ENCODE measurements at places on chromosomes 3 and 15.
A peak's percentile ranks its signal among the peaks of the same experiment; 100 is the strongest.

- DNase-seq, result no peak
These were observed 21.3 kb downstream of the SLC12A8 start for GRCh38 chr3:125191256-125191655.

GRCh38 chr15:68313501-68314410, 36.2 kb downstream of the FEM1B start:
- DNase-seq, result no peak

DNA sequence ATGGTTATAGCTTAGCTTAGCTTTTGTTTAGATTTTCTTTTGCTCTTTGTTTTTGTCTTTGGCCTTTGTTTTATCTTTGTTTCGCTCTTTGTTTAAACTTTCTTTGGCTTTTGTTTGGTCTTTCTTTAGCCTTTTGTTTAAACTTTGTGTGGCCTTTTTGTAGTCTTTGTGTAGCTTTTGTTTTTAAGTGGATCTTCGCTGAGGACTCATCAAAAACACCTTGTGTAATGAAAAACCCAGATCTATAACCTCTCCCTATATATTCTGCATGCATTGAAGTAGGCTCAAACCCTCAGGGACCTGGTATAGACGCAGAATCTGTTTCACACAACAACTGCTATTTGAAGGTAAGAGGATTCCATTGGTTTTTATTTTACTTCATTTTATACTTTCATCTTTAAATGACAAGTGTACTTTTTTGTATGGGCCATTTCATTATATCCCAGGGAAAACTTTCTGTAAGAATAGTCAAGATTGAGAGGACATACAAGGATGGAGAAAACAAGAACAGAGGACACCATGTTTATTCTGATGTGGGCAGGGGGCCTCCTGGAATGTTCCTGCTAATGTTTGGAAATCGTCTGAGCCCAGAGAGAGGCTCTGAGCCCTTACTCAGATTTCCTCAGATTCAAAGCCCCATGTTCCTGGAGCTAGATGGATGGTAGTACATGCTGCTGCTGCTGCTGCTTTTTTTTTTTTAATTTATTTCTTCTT, at the start of gene MOBP:
Gene MOBP, plus strand, starts transcription at position 287 of the 714 bp plus-strand sequence. CDS start 34,390 bp downstream, outside the sequence.
- no peak for DNase-seq

DNA sequence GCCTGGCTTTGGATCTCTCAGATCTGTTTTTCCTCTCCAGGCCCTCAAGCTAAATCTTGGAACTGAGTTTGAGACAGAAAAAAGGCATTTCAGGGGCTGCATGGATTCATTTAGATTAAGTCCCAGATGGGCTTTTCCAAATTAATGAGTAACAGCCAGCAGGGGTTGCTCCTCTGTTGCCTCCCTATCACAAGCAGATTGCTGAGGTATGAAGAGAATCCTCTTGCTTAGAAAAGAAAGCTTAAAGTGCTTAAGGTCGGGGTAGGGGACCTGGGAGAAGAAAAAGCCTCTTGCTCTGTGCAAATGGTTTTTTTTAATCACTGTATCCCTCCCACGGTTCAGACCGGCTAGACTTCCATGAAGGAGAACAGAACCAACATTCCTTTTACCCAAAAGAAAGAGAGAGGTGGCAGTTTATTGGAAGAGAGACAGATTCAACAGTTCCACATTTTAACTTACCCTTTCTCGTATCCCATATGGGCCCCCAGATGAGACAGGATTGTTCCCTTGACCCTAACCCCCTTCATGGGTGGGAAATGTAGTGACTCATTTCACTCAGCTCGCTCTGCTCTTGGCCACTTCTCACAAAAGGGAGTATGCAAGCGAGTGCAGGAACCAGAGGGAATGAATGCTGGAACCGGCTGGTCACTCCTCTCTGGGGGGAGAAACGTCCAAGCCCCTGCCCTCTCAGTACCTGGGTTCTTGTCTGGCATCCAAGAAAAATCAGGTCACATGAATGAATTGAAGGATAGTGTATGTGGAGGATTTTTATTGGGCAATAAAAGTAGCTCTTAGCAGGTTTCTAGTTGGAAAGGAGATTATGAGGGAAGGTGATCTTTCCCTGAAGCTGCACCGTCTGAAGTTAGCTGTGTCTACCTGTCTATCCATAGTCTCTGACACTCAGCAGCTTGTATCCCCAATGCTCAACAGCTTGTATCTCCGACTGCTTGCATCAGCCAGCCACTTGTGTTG, 745.2 kb downstream of the SI start:
- DNase-seq, result no peak

DNA sequence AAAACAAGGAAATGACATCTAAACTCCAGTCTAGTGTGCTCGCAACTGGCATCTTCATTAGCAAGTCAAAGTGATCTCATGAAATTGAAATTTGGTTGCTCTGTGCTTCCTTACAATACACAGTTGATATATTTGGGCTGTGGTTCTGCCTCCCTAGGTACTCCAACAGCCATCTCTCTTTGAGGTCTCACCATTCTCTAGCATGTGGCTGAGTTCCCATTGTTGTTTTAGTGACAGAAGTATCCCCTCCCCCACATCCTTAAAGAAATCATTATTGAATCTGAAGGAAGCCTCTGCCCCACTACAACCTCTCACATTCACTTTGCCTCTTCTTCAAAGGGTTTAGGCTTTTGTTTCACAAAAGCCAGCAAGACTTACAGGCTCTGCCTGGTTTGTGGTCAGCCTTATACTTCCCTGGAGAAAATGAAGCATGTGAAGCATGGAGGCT, 516.5 kb downstream of the NLGN1 start:
- no peak for DNase-seq

DNA sequence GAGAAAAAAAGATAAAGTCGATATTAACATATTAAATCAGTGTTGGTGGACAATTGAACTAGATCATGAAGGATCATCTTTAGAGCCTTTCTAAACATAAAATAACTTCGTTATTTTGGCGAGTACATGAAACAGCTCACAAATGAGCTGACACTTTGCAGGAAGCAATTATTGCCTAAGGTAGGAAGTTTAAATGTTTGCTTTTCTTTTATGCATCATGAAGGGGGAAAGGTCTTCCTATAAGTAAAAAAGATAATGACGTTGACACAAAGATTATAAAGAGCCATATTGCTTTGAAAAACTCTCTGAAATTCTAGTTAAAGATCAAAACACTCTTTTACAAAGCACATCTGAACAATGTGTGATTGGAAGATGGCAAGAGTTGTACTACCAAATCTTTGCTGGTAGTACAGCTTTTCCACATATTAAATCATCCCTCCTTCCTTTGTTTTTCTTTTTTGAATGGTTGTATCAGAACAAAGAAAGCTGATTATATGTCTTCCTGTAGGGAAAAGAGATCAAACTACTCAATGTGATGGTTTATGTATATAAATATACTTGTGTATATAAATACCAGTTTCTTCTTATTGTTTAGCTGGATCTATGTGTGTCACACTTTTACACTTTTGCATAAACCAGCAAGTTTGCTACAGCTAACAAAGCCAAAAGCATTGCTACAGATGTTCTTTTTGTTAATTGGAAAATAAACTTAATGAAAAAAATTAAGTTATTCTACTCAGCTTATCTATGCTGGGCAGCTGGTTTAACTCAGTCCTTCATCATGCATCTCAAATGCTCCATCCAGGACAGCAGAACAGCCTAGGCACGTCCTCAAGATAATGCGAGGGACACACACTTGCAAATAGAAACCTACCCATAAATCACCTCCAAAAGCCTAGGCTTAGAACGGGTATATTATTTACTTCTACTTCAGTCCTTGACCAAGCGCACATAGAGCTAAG, 850.8 kb upstream of the ROBO1 start:
- no peak for DNase-seq

GRCh38 chr15:90231028-90232017, 2.4 kb downstream of the CIB1 start:
- DNase-seq, result peak; percentile 74
